ENCODE measurements at places on chromosomes 1 and 21.

- DNase-seq = no peak
These were observed 9.9 kb downstream of the F5 start for GRCh38 chr1:169576241-169576934.

DNA sequence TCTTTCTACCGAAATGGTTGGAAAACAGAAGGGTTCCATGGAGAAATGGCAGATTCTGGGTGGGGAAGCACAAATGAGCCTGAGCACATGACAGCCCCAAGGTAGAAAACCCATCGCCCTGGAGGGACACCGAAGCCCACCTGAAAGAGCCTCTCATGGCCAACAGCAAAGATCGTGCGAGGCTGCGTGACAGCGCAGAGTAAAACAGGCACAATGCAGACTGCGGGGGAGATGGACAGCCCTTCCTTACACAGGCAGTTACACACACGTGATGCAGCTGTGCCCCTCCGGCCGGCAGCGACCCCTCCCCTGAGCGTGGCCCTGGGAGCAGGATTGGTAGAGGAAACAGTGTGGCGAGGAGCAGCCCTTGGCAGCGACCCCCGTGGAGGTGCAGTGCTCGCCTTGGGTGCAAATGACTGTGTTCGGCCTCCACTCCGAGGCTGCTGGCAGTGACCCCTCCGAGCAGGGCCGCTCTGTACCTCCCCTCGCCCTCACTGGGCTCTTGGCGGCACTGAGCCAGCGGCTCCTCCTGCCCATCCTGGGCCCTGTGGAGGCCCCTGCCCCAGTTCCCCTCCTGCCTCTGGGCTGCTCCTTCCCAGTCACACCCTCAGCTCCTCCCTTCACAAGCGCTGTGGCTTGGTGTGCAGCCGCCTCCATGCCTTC, 120.9 kb upstream of the COL6A1 start:
- no peak for DNase-seq

DNA sequence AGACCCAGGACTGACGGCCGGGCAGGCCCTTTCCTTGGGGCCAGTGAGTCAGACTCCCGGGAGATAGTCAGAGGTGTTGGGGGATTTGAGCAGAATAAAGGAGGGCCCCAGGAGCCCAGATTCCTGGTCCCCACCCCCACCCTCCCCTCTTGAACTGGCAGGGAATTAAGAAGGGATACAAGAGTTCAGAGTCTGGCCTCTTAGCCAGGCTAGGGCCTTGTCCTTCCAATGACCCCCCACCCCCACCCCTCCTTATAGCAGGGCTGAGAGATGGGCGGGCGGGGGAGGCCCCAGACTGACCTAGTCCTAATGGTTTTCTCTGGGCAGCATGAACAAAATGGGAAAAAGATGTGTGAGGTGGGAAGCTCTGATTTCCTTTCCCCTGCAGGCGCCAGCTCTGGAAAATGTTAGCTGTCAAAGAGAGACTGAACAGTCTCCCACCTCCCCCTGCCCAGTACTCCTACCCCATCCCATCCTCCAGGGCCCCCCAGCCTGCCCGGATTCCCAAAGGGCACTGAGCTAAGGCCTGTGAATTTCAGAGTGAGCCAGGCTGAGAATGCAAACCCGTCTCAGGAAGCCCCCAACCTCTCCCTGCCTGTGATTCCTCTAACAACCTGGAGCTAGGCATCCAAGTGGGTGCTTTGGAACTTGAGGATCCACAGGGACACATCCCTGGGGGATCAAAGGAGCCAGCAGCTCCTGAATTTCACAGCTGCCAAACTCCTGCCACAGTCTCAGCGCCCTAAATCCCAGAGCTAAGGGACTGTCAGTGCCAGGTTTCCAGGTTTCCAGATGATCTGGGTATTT, 5.8 kb upstream of the CRABP2 start:
- no peak for DNase-seq

DNA sequence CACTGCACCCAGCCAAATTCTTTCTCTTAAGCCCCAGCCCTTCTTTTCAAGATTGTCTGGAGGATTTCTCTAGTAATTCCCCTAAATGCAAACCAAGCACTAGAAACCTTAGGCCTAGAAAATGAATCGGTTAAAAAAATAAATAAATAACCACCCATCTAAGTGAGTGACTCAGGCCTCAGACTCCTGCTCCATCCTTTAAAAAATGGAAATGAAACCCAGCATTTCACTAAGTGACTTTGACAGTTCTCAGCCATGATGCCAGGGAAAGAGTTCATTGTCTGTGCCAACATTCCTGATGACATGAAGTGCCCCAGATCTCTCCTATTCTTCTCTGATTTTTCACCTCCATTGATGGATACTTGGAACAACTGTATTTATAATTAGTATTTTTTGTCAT, 415.2 kb upstream of the DAB1 start:
- no peak for DNase-seq

DNA sequence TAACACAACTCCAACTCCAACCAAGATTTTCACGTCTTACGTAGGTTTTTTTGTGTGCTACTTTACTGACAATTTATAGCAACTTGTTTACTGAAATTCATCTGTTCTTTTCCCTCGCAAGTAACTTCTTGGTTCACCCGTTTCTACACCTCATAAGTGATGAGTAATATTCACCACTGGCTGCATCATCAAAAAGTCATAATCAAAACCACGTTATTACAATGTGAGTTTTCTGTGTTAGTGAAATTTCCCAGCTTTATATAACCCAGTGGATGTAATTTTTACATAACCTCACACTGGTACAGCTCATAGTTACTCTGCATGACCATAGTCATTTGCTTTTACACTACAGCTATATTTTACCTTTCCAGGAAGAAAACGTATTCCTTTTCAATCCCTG, 401.1 kb upstream of the LYPLAL1 start:
- DNase-seq = no peak

All from CD4-positive, alpha-beta T cell treated with Interleukin-6 at 100 ng/mL for 8 hours (primary cell).